Epithelial cell of esophagus (primary cell): ENCODE measurements at places on chromosomes 3 and 15.
A peak's percentile ranks its signal among the peaks of the same experiment; 100 is the strongest.

GRCh38 chr3:153159771-153160397, 2.1 kb upstream of the RAP2B start:
- DNase-seq: no peak

- DNase-seq: no peak
Measured at GRCh38 chr3:31758322-31758965, 222.6 kb downstream of the OSBPL10 start.

- no peak for DNase-seq
Measured at GRCh38 chr3:155682426-155683343, 62.2 kb downstream of the PLCH1 start.

DNA sequence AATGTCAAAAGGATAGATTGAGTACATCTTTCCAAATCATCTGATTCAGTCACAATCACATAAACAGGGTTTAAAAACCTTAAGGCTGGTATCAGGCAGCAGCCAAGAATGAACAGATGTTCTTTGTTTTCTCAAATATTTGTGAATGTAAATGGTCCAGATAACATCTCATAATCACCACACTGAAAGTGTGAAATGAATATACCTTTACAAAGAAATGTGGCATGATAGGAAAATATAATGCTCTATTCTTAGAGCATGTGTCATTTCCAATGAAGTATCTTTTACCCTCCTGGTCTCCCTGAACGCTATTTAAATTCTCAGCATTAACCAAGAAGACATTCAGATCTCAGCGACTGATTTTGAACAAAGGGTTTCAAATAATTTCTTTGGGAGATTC, 8.8 kb upstream of the ACTC1 start:
- DNase-seq: no peak

DNA sequence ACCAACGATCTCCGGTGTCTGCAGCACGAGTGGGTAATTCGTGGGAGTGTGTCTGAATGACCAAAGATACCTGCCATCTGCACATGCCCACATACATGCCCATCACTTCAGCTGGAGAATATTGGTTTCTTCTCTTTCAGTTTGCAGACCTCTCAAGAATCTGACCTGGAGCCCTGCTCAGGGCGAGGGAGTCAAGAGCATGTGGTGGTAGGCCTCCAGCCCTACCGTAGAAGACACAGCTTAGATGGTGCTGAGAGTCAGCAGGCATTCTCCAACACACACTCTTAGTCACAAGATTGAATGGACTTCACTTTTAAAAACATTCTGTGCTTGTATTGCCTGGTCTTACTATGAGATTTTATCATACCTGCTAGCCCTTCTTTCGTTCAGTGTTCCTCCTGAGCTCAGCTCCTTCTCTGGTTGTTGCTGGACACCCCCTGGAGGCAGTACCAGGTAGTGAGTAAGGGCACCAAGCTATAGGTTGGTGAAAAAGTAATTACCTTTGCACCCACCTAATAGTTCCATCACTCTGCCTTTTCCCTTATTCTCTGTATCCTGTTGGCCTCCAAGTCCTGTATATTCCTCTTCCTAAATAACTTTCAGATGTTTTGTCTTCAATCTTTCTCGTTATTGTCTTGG, 252.0 kb downstream of the CACNA2D3 start:
- no peak for DNase-seq

DNA sequence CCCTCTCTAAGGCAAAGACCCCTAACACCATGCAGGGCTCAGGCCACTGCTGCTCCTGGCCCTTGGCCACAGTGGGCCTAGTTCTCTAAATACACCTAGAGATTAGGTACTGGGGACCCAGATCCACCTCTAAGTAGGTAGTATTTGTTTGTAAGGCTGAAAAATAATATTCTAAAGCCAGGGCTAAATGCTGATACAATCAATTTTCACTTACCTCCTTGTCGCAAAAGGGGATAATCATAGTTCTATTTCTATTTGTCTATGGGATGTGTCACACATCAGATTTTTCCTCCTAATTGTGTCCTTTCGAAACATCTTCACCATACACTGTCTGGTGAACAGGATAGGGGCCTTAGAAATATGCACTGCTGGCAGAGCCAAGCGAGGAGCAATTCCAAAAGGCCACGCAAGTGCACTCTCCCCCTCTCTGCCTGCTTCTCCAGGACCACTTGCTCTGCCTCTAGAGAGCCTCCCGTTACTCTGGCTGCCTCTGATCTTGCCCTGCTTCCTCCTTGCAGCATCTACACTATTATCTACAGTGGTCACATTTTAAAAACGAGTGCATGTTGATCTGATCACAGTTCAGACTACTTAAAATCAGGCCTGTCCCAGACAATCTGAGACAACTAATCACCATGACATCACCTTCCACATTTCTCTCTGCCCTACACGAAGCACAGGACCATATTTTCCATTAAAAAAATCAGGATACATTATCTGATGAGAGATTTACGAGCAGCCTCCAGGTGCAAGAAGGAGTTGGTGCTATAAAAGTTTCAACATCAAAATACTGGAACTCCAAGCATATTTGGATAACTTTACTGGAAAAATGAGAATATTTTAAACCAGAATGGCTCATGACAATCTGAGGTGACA, 115.4 kb downstream of the MYLK start:
- DNase-seq: no peak

- DNase-seq: peak; percentile 72
Measured at GRCh38 chr3:12750223-12750622, 8.8 kb downstream of the TMEM40 start.

DNA sequence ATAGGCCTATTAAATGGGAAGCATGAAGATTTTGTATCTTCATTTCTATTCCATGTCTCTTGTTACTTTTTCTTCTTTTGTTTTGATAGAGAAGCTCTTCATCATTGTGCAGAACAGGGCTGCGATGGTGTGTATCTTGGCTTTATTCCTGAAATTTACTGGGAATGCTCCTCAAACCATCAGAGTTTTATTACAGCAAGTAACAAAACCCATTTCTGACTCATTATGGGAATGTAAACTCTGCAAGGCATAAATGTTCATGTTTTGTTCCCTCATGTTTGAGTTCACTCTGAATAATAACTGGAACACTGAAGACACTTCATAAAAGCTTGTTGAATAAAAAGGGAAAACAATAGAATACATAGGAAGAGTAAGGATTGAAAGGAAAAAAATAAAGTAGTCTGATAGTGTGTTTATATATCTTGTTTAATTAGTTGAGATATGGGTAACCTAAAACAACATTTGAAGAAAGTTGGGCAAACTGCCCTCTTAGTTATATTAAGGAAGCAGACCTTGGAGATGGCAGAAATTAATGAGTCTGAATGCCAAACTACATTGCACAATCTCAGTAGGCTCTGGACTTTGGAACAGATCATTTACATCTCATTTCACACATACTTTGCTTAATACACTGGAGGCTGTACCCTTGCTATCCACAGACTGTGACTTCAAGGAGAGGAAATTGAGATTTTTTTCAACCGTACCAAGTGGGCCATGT, 521.5 kb downstream of the GRM7 start:
- peak; percentile 8 for DNase-seq

DNA sequence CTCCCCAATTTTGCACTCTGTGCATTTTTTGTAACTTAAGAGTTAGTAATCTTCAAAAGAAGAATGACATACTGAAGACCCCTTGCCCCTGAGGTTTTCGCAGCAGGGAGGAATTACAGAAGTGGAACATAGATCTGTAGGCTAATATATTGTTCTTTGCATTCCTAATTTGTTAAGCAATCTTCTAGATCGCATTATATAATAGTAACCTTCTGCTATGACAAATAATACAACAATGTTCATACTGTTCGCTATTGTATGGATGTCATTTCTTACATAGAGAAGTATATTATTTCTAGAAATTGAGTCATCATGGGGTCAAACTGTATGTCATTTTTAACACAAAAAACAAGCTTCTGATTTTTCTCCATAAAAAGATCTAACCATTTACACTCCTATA, 95.8 kb upstream of the TGFBR2 start:
- peak; percentile 48 for DNase-seq

GRCh38 chr3:23153436-23153835, 49.7 kb upstream of the UBE2E2 start:
- no peak for DNase-seq

DNA sequence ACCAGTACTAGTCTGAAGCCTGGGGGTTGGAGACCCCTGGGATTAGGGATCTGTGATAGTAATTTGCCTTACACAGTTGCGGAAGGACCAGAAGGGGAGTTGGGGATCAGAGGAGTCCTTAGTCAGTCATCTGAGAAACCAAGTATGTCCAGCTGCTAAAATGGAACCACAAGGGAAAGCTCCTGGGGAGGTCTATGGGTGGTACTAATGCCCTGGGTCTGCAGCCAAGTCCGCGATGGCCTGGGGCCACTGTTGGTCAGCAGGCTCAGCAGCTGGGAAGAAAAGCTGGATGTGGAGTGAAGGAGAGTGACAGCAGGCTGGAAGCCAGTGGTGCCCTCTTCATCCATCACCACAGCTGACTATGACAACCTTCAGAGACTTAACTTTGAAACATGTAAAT, 2.2 kb upstream of the ANKDD1A start:
- no peak for DNase-seq

GRCh38 chr3:45953536-45953935, 10.3 kb downstream of the CXCR6 start:
- no peak for DNase-seq

DNA sequence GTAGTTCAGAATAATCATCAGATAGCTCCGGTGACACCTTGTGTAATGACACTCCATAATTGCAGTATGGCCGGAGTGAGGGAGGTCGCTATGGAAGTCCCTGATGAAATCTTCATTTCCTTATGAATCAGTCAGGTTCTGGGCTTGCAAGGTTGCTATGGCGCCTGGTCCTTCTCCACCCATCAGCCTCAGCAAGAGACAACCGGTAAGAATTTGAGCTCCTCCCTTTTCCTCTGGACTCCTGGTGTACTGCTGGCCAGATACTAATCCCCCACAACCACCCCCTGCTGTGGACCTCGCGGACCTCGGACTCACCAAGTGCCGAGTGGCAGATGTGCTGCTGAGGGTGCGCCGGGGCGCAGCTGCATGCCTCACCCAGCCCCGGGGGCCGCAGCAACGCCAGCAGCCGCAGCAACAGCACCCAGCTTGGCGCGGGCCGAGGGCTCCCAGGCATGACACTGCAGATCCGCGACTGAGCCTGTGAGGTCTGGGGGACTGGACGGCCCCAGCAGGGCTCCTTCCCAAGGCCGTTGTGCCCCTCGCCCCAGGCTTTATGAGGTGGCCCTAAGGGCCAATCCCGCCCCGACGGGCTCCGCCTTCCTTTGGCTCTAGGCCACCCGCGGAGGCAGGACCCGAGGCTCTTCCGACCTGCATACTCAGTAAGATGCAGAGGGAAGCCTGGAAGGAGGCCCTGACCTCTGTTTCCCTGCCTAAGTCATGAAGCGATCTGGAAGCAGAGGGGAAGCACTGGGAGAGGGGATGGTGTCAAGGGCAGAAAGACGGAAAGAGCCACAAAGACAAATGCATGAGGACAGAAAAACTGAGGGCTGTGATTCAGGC, at the start of gene TIMP4:
Gene TIMP4, minus strand, starts transcription at position 526 of the 840 bp plus-strand sequence. Its CDS starts 72 bp downstream, at position 454.
- peak; percentile 74 for DNase-seq

DNA sequence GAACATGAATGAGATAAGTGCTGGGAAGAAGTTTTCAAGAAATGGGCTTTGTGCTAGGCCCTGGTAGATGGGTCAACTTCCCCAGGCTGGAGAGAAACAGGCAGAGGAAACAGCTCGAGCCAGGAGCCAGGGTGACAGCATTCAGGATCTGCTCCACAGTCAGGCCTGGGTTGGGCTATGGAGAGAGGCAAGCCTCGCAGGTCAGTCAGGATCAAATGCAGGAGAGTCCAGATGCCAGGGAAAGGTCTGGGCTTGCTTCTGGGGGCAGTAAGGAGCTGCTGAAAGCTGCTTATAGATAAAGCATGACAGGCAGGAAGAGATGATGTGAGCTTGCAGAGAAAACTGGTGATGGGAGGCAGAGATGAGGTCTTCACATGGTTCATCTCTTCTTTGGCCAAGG, 11.0 kb upstream of the USP3 start:
- DNase-seq: no peak

GRCh38 chr15:71715914-71716313, 94.4 kb upstream of the NR2E3 start:
- no peak for DNase-seq

GRCh38 chr3:35201211-35201610, 438.1 kb upstream of the ARPP21 start:
- no peak for DNase-seq

DNA sequence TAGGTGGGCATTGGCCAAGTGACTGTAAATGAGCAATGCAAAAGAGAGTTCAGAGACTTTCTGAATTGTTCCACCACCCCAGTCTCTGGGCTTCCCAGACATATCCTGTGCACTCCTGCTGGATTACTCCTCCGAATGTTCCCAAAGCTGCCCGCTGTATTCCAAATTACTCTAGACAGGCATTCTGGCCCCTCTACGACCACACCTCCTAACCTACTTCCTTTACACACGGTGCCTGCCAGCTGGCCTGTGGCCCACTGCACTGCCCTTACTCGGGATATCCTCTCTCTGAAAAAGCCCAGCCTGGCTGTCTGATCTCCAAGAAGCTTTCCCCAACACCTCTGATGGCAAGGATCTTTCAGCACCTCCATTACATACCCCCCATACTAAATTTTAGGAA, 66.6 kb downstream of the DUT start:
- no peak for DNase-seq

DNA sequence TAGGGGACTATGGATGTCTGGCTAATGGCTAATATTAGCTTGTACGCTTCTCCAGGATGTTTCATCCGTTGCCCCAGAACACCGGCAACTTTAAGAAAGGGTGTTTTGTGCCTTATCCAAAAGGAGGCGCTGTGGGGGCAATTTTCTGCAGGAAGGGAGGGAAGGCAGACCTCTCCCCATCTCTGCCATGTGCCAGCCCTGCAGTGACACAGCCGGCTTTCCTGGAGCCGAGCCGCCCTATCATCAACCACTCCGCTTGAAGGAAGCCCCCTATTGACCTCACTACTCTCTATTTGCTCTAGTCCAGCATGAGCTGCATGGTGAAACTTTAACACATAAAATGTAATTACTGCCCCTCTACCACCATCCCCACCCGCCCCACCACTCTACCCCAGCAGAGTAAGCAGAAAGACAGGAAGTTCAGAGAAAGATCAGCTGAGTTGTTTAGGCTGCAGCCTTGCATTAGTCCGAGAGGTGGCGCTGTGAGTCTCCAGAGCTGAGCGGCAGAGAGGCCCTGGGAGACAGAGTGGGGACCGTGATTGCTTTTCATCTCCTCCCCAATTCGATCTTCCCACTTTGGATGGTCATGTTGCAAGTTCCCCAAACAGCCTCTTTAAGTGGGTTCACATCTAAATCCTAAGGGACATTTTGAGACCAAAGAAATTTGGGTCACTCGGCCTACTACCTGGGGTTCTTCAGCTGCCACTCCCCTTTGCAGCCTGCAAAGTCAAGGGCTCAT, 24.5 kb upstream of the RAD18 start:
- DNase-seq: peak; percentile 62

- no peak for DNase-seq
Measured at GRCh38 chr3:71905426-71905825, 120.5 kb upstream of the PROK2 start.

GRCh38 chr15:69391046-69391757, 22.9 kb upstream of the KIF23 start:
- peak; percentile 77 for DNase-seq

- DNase-seq: peak; percentile 33
Measured at GRCh38 chr3:111531446-111531845, 10.6 kb upstream of the CD96 start.

GRCh38 chr15:61421470-61421869, 192.4 kb upstream of the RORA start:
- peak; percentile 22 for DNase-seq

GRCh38 chr15:37031198-37031597, 69.2 kb downstream of the MEIS2 start:
- peak; percentile 51 for DNase-seq
